Activated CD8-positive, alpha-beta memory T cell treated with anti-CD3 and anti-CD28 coated beads, Interleukin-2, amount 10 ng/mL, durations not matched to agents 7 days and 5 days (primary cell): ENCODE measurements at places on chromosomes 4 and X. TPM values are rescaled to one million over a fixed set of nuclear protein-coding genes. Genes with fewer than 3 reads are reported as not detected.

The SLC25A31 gene
- not detected for total RNA-seq

The TET2 gene
- 24.6 TPM for total RNA-seq

The PPBP gene
- total RNA-seq, result not detected

The MFAP3L gene
- 0.59 TPM for total RNA-seq

- H3K4me3 ChIP-seq, result no peak overlapping the region
- no peaks in the 10 kb centered on the region for H3K36me3 ChIP-seq
- H3K27ac ChIP-seq, result no peak overlapping the region
- H3K27me3 ChIP-seq, result no peaks in the 10 kb centered on the region
- DNase-seq, result no peak
Observed at GRCh38 chrX:139156356-139156755, 374.2 kb upstream of the F9 start.

DNA sequence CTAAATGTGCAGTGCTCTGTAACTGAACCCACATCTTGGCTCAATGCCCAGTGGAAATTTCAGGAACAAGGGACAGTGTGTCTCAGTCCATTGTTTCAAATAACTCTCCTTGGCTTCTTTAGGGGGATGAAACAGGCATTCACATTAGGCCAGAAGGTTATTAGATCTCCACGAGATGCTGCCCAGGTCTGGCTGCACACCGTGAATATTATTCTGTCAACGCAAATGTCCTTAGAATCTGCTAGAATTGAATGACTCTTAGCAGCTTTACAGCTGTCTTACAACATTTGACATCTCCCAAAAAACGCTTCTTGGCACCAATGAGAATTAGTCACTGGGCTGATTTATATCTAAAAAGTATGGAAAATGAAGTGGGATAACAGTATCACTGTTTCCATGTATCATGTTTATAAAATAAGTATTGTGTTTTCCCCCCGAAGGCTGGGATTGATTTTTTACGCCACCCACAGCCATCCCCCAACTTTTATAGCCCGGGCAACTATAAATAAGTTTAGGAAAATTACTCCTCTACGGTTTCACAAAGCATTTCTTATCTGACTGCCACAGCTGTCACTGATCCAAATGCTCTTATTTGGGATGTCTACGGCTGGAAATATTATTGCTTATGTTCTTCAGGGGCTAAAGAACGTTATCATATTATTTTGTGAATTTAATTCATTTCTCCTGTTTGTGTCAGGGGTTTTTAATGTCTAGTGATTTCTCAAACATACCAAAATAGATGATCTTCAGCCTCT lies 559.7 kb upstream of the FAT1 start:
- no peak overlapping the region for H3K4me3 ChIP-seq
- no peaks in the 10 kb centered on the region for H3K27me3 ChIP-seq
- DNase-seq, result no peak
- no peaks in the 10 kb centered on the region for H3K4me1 ChIP-seq

- DNase-seq, result no peak
- H3K36me3 ChIP-seq, result no peaks in the 10 kb centered on the region
- H3K4me3 ChIP-seq, result no peak overlapping the region
- H3K4me1 ChIP-seq, result peaks cover 10% of the 10 kb centered on the region
- no peak overlapping the region for H3K27ac ChIP-seq
- no peaks in the 10 kb centered on the region for H3K27me3 ChIP-seq
Observed at GRCh38 chr4:7803371-7803770, 136.3 kb downstream of the AFAP1 start.

- no peak overlapping the region for H3K4me3 ChIP-seq
- H3K4me1 ChIP-seq, result no peaks in the 10 kb centered on the region
- no peaks in the 10 kb centered on the region for H3K36me3 ChIP-seq
- H3K27me3 ChIP-seq, result no peaks in the 10 kb centered on the region
Observed at GRCh38 chrX:31981546-31982062, 909.8 kb upstream of the FTHL17 start.

GRCh38 chr4:75549019-75549418 lies 6.8 kb upstream of the ODAPH start:
- H3K27me3 ChIP-seq, result no peaks in the 10 kb centered on the region
- H3K36me3 ChIP-seq, result no peaks in the 10 kb centered on the region
- no peak overlapping the region for H3K27ac ChIP-seq
- peaks cover 6% of the 10 kb centered on the region for H3K4me1 ChIP-seq
- DNase-seq, result no peak

DNA sequence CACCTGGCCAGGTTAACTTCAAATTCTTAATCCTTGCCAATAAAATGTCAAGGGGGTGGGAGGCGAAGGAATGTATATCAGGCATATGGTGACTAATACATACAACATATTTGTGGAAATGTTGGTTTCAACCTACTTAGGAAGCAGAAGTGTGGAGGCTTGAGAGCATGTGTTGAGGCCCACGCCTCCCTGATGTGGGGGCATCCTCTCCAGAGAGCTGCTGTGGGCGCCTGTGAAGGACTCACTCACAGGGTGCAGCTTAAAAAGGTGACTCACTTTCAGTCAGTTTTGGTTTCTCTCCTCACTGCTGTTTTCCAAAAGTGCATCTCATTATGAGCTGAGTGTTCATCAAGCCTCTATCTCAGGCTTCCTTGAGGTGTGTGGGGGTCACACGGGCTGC lies 27.5 kb downstream of the LNX1 start:
- peaks cover 2% of the 10 kb centered on the region for H3K27me3 ChIP-seq
- H3K4me3 ChIP-seq, result no peak overlapping the region
- no peaks in the 10 kb centered on the region for H3K4me1 ChIP-seq
- no peak overlapping the region for H3K27ac ChIP-seq
- no peak for DNase-seq
- H3K36me3 ChIP-seq, result no peaks in the 10 kb centered on the region

- no peak overlapping the region for H3K4me3 ChIP-seq
- no peaks in the 10 kb centered on the region for H3K36me3 ChIP-seq
- no peak for DNase-seq
- H3K27ac ChIP-seq, result no peak overlapping the region
- no peaks in the 10 kb centered on the region for H3K27me3 ChIP-seq
Observed at GRCh38 chrX:133294126-133294525, 76.0 kb upstream of the TFDP3 start.

DNA sequence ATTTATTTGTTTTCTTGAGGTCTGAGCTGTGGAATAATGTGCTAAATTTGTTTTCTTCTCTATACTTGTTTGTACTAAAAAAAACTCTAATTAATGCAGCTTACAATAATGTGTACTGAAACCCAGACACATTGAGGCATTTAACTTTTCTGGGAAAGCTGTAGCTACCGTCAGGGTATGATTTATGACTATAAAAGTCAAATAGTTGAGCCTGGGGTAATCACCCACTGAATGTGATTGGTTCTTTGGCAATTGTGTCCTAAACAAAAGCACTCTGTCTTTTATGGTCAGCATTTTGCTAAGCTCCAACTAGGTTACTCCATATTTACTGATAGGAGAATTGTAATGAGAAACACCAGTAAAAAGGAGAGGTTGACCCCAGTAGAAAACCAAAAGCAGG lies 65.9 kb upstream of the CBLL2 start:
- no peaks in the 10 kb centered on the region for H3K4me1 ChIP-seq
- H3K36me3 ChIP-seq, result no peaks in the 10 kb centered on the region
- DNase-seq, result no peak
- H3K27me3 ChIP-seq, result no peaks in the 10 kb centered on the region

GRCh38 chrX:148380107-148380506 lies 120.3 kb upstream of the AFF2 start:
- H3K36me3 ChIP-seq, result no peaks in the 10 kb centered on the region
- no peak for DNase-seq
- H3K4me1 ChIP-seq, result peaks cover 25% of the 10 kb centered on the region
- H3K27me3 ChIP-seq, result no peaks in the 10 kb centered on the region

DNA sequence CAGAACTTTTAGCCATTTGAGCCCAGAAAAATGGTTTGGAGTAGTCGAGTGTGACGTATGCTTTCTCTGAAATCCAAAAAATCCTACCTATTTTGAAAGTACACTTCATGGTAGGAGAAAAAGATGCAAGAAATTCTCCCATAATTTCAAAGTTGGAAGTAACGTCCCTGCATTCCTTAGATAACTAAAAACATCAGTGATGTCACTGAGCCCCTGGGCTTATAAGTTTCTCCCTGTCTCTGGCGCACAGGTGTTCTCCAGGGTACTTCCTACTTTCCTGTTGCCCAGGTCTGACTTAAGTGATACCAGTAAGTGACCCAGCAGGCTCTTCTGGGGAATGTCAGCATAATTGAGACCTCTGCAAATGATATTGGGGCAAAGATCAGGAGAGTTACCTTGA lies 90.5 kb upstream of the WDR1 start:
- H3K27me3 ChIP-seq, result peaks cover 11% of the 10 kb centered on the region
- DNase-seq, result no peak
- H3K27ac ChIP-seq, result no peak overlapping the region
- H3K36me3 ChIP-seq, result no peaks in the 10 kb centered on the region
- H3K4me1 ChIP-seq, result no peaks in the 10 kb centered on the region
- H3K4me3 ChIP-seq, result no peak overlapping the region

DNA sequence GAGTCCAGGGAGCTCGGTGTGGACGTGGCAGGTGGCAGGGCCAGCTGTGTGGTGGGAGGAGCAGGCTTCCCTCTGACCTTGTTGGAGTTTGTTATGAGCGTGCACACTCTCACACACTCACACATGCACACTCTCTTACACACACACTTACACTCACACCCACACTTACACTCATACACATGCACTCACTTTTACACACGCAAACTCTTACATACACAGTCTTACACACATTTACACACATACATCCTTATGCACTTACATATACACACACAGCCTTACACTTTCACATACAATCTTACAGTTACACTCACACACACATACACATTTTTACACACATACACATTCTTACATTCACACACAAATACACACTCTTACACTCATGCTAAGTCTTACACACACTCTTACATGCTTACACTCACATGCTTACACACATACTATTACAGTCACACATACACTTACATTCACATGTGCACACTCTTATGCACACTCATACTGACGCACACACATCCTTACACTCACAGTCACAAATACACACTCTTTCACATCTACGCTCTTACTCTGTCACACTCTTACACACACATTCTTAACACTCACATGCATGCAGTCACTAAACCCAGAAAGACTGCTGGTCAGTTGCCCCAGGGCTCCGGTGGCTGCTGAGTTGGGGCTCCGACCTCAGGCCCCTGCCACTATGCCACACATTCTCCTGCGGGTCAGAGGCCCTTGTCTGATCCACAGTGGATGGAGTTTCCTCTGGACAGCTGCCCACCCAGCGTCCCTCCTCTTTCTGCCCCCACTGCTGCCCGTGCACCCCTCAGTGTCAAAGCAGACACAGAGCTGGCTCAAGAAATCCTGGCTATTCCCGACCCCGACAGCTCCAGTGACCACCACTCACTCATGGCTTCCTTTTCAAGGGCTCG lies 95.8 kb downstream of the ADRA2C start:
- H3K4me3 ChIP-seq, result no peak overlapping the region
- H3K4me1 ChIP-seq, result no peaks in the 10 kb centered on the region
- DNase-seq, result no peak
- H3K36me3 ChIP-seq, result no peaks in the 10 kb centered on the region

- H3K27me3 ChIP-seq, result no peaks in the 10 kb centered on the region
- no peak overlapping the region for H3K4me3 ChIP-seq
- no peak for DNase-seq
- H3K27ac ChIP-seq, result no peak overlapping the region
Observed at GRCh38 chrX:47748576-47748975, 88.1 kb upstream of the ZNF81 start.

- DNase-seq, result no peak
- no peaks in the 10 kb centered on the region for H3K27me3 ChIP-seq
- H3K36me3 ChIP-seq, result no peaks in the 10 kb centered on the region
- H3K4me3 ChIP-seq, result no peak overlapping the region
- no peak overlapping the region for H3K27ac ChIP-seq
Observed at GRCh38 chr4:126890383-126890782, 742.4 kb upstream of the INTU start.
